ENCODE measurements at places on chromosomes 3 and 15.

DNA sequence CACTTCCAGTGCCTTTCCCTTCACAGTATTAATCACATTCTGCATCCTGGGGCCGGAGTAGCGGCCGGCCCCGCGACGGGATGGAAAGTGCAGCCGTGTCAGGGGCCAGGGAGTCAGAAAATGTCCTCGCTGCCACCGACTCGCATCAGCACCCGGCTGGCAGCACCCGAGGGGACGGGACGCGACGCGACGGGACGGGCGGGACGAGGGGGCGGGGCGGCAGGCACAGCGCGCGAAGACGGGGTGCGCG, 353 bp downstream of the ATG3 start:
- DNase-seq = no peak

- DNase-seq = no peak
Measured at GRCh38 chr3:186212611-186213010, 103.7 kb upstream of the ETV5 start.

DNA sequence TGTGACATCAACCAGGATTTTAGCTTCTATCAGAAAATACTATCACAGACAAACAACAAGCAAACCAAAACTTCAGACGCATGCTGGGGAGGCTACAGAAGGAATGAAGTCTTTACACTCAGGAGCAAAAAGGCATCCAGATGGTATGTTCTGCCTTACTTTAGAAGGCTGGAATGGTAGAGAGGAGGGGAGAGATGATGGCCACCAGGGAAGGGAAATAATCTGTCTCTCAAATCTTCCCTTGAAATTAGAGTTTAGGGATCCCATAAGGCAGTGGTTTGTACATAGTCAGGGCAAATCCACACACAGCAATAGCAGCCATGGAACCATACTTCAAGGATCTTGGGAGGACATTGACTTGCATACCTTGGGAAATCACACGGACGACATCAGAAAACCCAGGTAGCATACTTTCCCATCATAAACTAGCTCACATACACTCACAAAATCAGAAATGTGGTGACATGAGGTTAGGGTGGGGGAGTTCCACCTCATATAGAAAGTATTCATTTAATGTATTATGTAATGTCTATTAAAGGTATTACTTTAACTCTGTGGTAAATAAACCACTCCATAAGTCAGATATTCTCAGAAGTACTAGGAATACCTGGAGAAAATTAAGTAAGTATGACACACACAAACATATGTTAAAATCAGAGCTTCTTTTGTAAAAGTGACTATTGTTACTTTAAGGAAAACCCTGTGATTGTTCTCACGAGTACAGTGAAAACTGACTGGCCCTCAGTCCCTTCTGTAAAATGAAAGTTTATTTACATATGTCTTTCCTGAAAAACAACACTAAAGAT, 9.4 kb downstream of the BTLA start:
- no peak for DNase-seq

DNA sequence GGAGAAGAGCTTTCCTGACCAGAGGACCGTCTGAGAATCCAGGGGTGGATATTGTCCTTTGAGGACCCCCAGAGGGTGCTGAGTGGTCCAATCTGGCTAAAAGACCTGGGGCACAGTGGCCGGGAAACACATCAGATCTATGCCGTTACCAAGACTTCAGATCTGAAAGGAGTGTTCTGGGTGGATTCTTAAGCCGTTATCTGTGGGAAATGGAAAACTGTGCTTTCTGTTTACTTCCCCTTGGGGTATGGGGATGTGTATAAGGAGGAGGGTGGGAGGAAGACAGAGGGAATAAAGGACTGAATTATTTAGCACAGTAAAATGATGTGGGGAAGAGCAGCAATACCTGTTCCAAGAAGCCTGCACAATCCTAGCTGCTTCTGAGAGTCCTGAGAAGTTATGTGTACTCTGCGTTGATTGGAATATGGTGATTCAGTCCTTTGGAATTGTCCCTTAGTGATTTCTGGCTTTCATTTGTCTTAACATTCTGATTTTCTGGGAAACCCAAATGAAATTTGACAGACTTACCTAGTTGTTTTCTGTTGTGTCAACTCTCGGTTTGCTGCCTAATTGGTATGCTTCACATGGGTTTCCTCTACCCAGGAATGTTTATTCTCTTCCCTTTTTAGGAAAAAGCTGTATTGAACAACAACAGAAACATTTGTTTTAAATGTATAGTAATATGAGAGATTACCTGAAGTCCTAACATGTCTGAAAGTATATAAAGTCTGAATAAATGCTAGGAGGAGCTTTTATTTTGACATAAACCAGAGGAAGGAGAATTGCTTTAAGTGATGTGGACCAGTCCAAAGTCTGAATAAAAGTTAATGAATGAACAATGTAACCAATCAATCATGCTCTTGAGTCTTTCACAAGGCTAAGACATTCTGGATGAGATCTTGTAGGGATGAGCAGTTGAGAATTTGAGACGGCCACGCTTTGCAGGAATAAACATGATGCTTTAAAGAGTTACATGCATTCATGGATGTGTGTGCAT, 427.1 kb upstream of the C2CD4B start:
- DNase-seq = no peak

GRCh38 chr3:170638988-170639387, 53.1 kb upstream of the SLC7A14 start:
- DNase-seq = no peak

- DNase-seq = no peak
Measured at GRCh38 chr3:111915905-111916304, 56.8 kb downstream of the PHLDB2 start.

- no peak for DNase-seq
Measured at GRCh38 chr3:49387721-49388120, 24.1 kb downstream of the RHOA start.

Data from inflammatory macrophage (primary cell).